NCI-H1048 (cell line): ENCODE measurements at places on chromosomes 3 and 15.

- DNase-seq: no peak
Measured at GRCh38 chr3:49283997-49284396, 7.0 kb upstream of the C3orf62 start.

DNA sequence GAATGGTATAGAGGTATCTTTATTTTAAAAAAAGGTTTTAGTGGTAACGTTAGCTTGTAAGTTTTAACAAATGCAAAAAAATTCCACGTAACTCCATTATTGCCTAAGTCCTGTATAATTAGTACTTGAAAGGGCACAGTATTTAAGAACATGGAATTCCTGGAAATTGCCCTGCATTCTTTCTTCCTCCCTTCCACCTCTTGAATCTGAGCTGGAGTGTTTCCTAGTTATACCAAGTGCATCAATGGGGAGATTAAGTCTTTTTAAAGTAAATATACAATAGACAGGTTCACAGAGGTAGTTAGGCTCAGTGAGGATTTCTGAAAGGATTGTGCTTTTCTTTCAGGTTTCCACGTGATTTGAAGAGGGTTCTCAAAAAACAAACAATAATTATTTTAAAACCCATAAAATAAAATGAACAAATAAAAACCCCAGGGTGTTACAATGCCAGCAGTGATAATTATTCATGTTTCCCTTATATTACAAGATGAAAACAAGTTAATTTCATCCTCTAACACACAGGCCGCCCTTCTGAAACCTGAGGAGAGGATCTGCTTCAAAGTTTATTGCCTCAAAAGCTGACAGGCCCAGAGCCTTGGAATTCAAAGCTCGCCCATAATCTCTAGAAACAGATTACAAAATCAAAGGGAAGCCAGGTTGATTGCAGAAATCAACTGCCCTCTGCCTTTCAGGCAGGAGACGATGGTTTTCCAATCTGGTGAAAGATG, 128.8 kb upstream of the LMOD3 start:
- DNase-seq: no peak

DNA sequence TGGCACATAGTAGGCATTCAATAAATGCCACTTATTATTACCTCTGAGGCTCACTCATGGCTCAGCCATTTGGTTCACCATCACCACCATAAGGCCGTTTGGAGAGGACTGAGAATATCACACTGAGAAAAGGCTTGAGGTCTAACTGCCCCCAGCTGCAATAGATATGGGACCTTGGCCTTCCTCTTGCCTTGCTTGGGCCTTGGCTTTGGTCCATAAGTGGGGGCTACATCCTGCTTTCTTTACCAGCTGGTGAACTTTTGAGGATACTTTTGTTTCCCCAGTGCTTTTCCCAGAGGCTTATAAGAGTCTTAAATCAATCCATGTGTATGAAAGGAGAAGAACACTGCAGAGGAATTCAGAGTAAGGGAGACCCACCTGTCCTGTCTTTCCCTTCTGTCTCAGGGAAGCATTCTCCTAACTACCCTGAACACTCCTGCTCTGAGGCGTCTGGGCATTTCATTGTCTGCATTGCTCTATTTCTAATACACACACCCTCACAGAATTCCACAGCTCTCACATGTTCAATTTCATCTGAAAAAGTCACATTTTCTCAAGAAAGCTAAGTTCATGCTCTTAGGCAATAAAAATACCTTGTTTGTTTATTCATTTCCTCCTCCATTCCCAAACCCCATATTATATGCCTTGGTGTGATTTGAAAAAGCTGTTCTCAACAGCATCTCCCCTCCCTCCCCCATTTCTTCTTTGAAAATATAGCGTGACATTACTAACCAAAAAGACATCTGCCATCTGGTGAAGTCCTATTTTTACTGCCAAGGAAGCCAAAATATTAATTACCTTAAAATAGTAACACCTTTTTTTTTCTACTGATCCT, 22.5 kb upstream of the KCNMB2 start:
- DNase-seq: no peak

- DNase-seq: no peak
Measured at GRCh38 chr3:16884084-16884747, 539 bp upstream of the PLCL2 start.

- no peak for DNase-seq
Measured at GRCh38 chr3:100833483-100833882, 124.2 kb downstream of the TFG start.

GRCh38 chr15:60635507-60636352, 156.8 kb upstream of the ICE2 start:
- DNase-seq: no peak

- DNase-seq: no peak
Measured at GRCh38 chr15:70672081-70672480, 91.3 kb downstream of the UACA start.

GRCh38 chr3:43905157-43905556, 214.4 kb downstream of the ABHD5 start:
- DNase-seq: no peak

DNA sequence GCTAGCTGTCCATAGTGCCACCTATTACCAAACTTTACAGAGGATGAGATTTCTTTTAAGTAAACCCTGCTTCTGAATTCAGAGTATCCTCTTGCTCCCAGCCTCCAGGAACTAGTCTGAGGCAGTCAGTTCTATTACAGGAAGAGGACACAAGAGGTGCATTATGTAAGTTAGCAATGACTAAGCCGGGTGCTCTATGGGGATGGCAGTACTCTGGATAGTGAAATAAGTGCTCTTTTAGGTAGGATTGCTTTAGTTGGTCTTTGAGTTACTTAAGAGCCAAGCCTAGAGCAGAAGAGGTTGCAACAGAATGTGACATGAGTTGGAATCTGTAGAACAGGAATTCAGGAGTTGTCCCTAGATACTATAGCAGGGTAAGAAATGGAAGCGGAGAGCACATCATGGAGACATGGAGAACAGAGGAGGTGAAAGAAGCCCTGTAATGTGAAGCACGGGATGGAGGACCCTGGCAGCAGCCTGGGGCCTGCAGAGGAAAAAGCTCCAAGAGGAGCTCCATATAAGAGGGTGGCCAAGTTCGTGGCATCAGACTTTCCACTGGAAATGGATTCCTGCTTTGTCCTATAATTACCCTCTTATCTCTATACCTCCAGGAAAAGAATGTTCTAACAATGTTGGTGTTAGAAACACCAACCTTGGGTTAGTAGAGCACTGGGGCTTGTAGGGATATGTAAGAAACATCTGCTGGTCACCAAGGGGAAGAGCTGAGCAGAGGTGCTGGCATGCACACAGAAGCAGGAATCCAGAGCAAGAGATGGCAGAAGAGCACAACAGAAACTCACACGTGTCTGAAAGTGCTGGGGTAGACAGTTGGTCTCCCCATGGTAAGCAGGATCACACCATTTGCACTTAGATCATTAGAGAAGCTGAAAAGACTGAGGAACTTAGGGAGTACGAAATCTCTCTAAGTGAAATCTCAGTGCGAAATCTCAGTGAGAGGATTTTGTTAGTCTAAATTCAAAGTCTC, 851.1 kb downstream of the FHIT start:
- no peak for DNase-seq

GRCh38 chr3:156017352-156018030, 102.9 kb upstream of the KCNAB1 start:
- DNase-seq: no peak

DNA sequence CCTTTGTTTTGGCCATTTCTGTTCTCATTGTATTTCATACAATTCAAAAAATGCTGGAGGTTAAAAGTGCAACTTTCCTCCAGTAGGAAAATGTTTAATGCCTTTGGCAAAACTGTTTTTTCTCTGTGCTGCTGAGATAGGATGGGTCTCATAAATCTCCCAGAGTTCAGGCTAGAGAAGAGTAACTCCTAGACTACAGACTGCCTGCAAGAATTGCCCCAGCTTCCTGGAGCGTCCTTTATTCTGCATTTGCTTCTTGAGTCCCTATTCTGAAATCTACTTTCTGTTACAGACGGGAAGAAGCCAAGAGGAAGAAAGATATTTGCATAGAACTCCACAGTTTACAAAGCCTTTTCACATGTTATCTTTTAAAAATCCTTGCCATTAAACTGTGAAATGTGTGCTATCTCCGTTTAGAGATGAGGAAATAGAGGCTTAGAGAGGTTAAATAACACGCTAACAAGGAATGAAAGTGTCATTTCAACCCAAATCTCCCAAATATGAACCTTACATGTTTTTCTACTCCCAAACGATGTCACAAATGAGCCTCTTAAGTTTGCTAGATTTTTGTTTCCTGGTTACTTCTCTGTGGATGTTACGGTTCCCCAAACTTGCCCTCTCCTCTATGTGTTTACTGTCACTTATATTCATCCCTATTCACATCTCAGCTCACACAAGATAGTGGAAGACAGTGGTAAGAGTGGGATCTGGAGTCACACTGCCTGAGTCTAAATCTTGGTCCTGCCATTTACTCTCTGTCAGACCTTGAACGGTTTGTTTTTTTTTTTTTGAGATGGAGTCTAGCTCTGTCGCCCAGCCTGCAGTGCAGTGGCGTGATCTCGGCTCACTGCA, 17.4 kb downstream of the NANOGP8 start:
- no peak for DNase-seq

DNA sequence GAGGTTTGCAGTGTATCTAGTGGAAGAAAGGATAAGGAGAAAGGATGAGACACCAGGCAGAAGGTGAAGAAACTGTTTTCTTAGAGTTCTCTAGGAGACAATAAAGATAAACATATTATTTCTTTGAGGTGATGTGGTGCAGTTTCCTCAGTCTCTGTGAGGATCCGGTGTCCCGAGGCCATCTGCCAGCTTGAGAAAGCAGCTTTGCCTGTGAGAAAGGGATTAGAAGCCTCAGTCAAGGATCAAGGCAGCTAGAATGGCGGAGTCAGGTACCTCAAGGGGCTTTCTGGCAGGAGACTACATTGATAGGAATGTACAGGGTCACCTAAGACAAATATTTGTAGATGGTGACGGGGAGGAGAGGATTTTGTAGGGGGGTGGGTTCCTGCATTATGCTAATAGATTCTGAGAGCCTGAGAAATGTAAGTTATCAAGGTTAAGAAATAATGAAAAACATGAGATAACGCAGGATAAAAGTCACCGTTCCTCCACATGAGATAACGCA, 103.9 kb upstream of the MB21D2 start:
- DNase-seq: no peak

DNA sequence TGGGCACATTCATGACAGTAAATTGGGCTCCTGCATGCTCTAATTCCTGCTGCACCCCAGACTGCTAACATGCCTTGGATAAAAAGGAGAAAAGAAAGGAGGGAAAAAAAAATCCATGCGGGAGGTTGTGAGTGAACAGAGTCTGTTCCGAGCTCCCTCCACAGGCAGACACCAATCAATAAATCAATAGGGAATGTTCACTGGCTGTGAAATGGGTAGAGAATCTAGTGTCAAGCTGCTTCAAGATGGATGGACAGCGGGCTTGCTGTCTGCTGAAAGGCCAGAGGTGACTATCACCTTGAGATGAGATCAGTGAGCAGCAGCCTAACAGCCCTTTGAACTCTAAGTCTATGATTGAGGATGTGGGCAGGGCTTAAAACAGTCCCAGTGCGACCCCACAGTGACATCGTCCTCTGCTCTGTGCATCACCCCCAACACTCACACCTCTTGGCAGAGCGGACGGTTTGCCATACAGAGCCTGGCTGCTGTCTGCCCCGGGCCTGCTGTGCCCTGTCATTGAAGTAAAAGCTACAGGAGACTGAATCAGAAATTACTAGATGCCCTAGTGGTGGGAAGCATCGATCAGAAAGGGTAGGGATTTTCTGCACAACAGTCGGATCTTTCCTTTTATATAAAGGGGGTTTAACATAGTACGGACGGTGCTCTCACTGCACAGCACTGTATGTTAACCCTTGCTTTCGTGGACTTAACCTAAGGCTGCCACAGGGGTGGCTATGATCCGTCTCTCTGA, 247.9 kb upstream of the ONECUT1 start:
- DNase-seq: no peak

GRCh38 chr3:146832857-146833458, 227.8 kb upstream of the PLSCR5 start:
- no peak for DNase-seq

DNA sequence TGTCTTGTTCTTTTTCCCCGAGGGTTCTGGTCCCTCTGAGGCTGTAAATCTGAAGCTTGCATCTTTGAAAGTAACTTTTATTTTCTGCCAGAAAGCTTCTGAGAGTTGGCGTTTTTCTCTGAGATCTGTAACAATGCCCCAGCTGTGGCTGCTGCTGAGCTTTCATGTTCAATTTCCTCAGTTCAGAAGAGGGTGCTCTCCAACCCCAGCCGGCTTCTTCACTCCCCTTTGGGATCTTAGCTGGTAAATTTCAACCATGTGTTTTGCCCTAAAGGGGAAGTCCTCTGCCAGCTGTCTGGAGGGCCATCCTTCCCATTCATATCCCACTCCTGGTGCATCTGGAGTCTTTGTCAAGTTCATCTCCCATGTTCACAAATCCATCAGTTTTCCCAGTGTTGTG, 18.3 kb upstream of the CFAP100 start:
- DNase-seq: no peak

GRCh38 chr3:4821338-4821737, 157.9 kb upstream of the BHLHE40 start:
- DNase-seq: no peak

DNA sequence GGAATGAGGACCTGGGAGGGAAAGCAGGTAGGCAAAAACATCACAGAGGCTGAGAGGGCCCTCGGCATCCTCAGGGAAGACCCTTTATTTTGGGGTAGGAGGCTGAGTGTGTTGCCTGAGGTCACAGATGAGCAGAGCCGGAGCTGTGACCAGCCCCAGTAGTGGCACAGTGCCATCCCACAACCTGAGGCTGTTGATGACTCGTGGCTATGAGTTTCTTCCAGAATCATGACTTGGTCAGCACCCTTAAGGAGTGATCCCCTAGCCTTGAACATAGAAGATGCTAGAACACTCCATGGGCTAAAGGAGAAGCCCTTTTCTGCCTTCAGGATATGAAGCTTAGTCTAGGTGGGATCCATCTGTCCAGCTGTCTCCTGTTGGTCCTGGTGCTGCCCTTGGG, 19.5 kb upstream of the CXCR6 start:
- DNase-seq: no peak

DNA sequence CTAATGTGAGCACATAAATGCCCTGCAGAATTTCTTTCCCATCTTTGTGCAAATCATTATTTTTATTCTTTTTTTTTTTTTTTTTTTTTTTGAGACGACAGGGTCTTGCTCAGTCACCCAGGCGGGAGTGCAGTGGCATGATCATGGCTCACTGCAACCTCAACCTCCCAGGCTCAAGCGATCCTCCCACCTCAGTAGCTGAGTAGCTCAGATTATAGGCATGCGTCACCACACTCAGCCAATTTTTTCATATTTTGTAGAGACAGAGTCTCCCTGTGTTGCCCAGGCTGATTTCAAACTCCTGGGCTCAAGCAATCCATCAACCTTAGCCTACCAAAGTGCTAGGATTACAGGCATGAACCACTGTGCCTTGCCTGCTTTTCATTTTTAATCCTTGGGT, 22.9 kb downstream of the DAG1 start:
- no peak for DNase-seq

DNA sequence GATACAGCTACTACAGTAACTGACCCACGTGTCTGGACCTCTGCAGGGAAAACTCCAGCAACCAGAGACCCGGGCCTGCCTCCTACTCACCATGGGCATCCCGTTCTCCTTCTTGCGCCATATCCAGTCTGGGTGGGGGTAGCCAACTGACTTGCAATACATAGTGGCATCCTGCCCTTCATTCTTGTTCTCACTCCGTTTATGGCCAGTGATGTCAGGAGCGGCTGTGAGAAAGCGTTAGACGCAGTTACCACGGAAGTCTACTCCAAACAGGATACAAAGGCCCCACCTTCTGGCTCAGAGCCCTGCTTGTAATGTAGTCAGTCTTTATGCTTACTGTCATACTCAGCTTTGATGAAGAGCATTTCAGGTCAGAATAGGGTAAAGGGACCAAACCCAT, 59.6 kb downstream of the NPTN start:
- DNase-seq: no peak
